ENCODE measurements at places on chromosomes 12 and 14. TPM values are rescaled to one million over a fixed set of nuclear protein-coding genes. Genes with fewer than 3 reads are reported as not detected.
A peak's percentile ranks its signal among the peaks of the same experiment; 100 is the strongest.

DNA sequence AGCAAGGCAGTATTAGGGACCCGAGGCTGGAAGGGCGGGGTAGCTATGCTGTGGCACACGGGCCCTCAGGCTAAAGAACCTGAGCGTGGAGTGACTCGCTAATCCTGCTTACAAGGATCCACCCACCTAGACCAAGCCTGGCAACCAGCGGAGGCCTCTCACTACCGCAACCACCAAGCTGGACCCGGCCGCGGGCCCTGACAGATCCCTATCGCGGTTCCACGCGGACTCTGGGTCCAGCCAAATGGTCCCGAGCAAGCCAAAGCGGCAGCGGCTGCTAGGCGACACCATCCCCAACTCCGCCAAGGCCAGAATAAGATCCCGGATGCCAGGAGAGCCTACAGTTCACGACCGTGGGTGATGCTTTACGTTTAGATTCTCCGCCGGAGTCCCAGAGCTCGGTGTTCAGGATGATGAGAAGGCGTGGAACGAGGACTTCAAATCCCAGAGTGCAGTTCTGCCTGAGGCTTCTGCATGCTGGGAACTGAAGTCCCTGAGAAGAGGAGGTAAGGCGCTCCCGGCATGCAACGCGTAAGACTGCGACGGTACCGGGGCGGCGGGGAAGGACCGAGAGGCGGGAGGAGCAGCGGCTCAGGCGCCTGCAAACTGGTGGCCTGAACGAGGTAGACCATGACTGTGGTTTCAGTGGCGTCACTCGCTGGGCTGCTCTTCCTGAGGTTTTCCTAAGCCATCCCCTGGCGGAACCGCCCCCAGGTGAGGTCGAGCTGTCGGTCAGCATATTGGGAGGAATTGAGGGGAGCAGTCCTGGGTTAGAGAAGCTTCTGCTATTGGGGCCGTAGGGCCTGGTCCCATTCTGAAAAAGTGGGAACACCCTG, at the start of the genes CEP290 and TMTC3:
Gene CEP290, minus strand, starts transcription at position 315 of the 836 bp plus-strand sequence. CDS start 781 bp downstream, outside the sequence.
Gene TMTC3, plus strand, starts transcription at position 534 of the 836 bp plus-strand sequence. CDS start 6,009 bp downstream, outside the sequence.
- peak; percentile 99 for DNase-seq

GRCh38 chr12:128982933-128983332, 129.7 kb downstream of the GLT1D1 start:
- DNase-seq = no peak

DNA sequence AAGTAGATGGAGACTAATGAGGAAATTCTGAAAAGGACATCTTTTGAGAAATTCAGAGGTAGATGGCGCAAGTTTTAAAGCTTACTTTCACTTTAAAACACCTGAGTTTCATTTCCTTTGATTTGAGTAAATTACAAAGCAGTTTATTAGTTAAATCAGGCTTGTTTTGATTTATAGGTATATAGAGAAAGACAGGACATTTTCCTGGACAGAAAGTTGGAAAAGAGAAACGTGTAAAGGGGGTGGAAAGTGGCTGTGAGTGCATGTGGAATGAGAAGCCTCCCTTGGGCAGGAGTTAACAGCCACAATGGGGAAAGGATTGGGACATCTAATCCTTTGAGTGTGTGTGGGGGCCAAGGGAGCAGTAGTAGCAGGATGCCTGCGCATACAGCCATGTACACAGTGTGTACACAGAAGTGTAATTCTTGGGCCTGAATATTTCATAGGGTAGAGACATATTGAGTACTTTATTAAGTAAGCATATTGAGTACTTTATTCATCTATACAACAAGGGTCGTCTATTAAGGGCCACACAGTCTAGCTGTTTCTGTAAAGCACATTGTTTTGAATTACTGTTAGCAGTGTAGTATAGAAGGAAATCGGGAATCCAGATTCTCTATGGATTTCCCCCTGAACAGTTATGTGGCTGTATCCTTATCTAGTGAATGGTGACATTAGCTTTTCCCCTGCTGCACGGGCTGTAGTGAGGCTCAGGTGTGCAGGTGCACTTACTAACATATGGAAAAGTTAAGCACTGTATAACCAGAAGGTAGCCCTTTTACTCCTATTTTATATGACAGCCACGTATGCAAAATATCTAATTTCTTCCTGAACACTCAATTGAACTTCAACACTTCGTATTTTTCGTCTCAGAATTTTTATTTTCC, 19.1 kb downstream of the MARK3 start:
- no peak for DNase-seq

GRCh38 chr12:64099397-64099796, 122.7 kb downstream of the KICS2 start:
- peak; percentile 68 for DNase-seq

DNA sequence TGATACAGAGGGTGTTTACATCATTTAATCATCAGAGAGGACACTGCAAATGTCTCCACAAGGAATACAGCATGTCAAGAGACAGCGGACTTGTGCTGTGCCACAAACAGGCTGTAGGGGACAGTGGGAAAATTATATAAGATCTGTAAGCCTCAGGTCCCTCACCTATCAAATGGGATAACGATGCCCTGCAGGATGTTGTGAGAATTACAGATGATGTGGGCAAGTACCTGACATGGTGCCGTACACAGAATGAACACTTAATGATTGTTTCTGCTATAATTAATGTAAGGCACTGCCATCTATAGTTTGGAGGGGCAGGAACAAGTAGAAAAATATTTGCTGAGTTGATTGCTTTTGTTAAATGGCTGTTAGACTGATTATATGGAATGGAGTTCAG, 81.9 kb upstream of the GTF2A1 start:
- DNase-seq = no peak

- no peak for DNase-seq
These were observed 20.5 kb downstream of the SARNP start for GRCh38 chr12:55797068-55797467.

- peak; percentile 71 for DNase-seq
These were observed 143.7 kb downstream of the AKAP6 start for GRCh38 chr14:32472512-32473463.

DNA sequence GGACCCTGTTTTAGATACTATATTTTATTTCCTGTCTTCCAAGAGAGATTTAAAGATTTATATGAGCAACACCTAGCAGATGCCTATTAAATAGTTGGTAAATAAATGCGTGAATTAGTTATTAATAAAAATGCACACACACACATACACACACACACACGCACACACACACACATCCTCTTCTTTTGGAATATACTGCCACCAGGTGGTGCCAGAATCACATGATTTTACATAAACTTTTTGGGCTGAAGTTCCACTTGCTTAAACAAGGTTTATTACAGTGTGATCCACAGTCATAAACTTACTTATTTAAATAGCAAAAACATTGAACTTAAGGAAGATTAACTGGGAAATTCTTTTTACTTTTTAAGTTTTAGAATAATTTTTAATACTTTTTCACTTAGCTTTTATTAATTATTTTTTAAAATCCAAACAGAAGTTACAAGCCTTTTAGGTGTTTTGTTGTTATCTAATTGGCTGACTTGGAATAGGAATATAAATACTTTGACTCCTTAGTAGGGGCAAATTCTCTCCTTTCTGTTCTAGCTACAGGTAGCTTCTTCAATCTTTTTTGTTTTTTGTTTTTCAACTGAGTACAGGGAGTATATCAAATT, 17.5 kb downstream of the RAD51B start:
- peak; percentile 29 for DNase-seq

- no peak for DNase-seq
These were observed 268.6 kb downstream of the BTG1 start for GRCh38 chr12:91877022-91877421.

DNA sequence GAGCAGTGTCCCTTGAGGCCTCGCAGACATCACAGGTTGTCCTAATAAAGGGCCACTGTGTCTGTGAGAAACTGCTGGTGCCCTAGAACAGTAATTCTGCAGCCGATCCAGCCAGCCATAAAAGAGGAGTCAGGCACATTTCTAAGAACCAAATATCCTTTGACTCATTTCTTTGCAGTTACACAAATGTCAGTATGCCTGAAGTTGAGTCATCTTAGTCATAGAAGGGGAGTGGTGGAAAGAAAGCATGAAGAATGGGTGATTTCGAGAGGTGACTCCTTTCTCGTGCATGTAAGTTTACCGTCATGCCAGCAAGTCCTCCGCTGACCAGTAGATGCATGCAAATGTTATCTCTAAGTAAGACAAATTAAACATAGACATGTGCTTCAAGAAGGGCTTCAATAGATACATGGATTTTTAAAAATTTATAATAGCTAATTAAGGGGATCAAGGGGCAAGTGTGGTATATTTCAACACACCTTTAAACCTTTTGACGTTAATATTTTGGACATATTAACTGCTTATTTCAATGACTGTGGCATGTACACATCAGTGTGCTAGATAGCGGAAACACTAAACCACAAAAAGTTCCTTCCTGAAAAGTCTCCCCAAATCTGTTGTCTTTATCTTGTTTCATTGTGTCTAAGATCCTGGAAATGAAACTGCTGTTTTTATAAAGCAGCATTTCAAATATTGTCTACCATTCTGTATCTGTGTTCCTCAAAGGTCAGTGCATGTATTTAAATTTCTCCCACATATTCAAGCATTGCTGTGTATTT, 497.4 kb downstream of the NPAS3 start:
- DNase-seq = peak; percentile 35

GRCh38 chr14:91405241-91405721, 12.3 kb downstream of the CCDC88C start:
- DNase-seq = no peak

GRCh38 chr12:120584343-120585149, 3.3 kb upstream of the POP5 start:
- DNase-seq = no peak

GRCh38 chr14:22545842-22546721, 42.9 kb downstream of the DAD1 start:
- peak; percentile 45 for DNase-seq

DNA sequence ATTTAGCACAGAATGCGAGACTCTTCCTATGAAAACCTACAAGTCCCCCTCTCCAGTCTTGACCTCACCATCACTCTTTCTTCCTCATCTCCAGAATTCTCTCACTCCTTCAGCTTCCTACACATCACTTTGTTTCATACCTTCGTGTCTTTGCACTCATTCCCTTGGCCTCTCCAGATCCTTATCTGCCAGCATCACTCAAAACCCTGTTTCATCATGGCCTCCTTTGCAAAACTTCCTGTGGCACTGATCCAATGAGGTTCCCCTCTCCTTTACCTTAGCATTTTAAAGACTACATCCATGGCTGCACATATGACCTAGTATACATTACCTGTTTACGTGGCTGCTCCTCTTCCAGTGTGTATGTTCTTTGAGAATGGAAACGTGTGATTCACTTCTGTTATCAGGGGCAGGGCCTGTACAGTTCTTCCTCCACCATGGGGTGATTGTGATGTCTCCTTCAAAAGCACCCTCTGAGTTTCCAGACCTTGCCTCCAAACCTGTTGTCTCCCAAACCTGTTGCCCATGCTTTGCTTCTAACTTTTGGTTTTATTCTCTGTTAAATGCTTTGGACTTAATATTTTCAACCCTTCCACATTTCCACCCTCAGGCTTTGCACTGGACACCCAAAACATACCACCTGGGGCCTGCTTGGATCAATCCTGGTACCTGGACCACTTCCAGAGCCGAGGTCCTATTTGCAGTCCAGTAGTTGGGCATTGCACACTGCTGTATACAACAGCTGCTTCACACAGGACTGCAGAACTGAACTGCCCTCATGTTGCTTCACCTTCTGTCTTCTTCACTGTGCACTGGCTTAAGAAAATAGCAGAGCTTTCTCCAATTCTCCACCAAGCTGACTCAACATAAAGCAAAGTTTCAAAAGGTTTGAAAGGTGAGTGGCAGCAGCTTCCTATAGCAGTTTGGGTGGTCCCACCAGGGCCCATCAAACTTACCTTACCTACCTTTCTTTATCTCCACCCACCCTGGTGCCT, 131.7 kb downstream of the LLPH start:
- DNase-seq = no peak

SLC25A21 gene
- polyA plus RNA-seq = 0.50 TPM

ABCB9 gene
- 3.9 TPM for polyA plus RNA-seq

TAS2R19 gene
- 0.33 TPM for polyA plus RNA-seq

CLBA1 gene
- 5.9 TPM for polyA plus RNA-seq

ERP27 gene
- 0.93 TPM for polyA plus RNA-seq

DTX1 gene
- polyA plus RNA-seq = not detected

HCAR1 gene
- polyA plus RNA-seq = not detected

LRP1 gene
- polyA plus RNA-seq = 117 TPM
